AML-193 (cell line): ENCODE measurements at places on chromosomes 16 and 17.

DNA sequence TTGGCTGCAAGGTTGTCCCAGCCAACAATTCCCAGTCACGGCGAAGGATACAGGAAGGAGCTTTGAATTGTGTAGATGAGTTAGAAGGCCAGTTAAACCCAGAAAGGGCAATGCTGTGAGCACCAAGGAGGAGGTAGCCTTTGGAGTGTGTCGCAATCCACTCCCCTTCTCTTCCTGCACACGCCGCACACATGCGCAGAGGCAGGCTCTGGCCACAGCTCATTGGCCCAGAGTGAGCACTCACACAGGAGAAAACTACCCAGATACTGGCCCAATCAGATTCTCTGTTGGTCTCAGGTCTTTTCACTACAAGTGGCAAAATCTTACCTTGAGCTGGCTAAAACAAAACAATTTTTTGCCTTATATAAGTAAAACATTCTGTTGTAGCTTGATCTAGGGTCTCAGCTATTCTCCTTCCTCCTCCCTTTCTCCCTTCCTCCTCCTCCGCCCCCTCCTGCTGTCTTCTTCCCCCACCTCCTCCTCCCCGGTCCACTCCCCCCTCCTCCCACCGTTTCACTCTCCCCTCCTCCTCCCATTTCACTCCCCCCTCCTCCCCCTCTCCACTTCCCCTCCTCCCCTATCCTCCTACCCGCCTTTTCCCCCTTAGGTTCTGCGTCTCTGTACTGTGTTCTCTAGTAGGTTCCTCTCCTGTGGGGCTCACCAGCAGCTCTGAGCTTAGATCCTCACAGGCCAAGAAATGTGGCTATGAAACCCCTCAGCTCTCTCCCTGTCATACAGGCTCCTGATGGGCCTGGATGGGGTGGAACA is 344.9 kb downstream of the CPPED1 start:
- DNase-seq: peak; percentile 92

DNA sequence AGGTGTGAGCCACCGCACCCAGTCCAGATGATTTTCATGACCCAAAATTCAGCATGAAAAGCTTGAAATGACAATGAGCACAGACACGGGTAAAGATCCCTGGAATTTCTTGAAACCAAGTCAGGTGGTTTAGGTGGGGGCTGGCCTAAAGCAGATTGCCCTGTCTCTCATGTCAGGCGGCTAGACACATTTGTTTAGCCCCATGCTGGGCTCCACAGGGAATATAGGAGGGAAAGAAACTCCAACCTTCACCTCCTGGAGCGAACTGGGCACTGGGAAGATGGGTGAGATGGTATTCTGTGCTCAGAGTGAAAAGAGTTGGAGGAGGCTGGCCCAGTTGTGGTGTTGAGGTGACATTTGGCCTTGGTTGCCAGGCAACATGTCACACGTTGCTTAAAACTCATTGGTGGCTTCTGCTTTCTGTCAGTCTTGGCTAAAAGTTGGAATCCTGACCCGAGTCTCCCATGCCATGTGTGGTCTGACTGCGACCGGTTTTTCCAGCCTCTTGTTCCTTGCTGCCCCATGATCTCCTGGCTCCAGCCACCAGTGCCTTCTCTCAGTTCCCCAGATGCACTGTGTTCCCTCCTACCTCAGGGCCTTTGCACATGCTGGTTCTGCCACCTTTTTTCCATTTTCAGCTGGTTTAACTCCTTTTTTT is 113.7 kb downstream of the ABCC6 start:
- DNase-seq: no peak

DNA sequence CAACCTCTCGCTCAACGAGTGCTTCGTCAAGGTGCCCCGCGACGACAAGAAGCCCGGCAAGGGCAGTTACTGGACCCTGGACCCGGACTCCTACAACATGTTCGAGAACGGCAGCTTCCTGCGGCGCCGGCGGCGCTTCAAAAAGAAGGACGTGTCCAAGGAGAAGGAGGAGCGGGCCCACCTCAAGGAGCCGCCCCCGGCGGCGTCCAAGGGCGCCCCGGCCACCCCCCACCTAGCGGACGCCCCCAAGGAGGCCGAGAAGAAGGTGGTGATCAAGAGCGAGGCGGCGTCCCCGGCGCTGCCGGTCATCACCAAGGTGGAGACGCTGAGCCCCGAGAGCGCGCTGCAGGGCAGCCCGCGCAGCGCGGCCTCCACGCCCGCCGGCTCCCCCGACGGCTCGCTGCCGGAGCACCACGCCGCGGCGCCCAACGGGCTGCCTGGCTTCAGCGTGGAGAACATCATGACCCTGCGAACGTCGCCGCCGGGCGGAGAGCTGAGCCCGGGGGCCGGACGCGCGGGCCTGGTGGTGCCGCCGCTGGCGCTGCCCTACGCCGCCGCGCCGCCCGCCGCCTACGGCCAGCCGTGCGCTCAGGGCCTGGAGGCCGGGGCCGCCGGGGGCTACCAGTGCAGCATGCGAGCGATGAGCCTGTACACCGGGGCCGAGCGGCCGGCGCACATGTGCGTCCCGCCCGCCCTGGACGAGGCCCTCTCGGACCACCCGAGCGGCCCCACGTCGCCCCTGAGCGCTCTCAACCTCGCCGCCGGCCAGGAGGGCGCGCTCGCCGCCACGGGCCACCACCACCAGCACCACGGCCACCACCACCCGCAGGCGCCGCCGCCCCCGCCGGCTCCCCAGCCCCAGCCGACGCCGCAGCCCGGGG is 1.3 kb downstream of the FOXC2 start:
- no peak for DNase-seq

DNA sequence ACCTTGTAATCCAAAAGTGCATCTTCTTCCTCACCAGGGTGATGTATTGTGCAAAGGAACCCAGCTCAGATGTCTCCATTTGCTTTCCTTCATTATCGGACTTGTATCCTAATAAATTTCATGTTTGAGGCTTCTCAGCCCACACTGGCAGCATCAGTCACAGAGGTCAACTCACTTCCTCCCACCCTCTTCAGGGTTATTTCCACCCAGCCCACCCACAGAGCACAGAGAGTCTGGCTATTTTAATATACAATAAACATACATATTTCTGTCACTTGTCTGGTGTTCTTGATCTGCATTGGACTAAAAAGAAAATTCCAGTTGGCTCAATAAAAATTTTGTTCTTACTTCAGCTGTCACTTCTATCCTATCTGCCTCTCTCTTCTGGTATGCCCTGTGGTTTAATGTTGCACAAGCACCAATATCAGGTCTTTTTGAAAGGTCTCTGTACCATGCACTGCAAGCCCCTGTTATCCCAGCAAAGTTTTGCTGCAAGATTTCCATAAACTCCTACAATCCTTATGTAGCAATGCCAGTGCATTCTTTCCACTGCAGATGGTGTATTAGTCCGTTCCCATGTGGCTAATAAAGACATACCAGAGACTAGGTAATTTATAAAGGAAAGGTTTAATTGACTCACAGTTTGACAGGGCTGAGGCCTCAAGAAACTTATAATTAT is 201.8 kb downstream of the CDH11 start:
- no peak for DNase-seq

- DNase-seq: no peak
Observed at GRCh38 chr16:71600822-71601221, 23.9 kb upstream of the TAT start.

DNA sequence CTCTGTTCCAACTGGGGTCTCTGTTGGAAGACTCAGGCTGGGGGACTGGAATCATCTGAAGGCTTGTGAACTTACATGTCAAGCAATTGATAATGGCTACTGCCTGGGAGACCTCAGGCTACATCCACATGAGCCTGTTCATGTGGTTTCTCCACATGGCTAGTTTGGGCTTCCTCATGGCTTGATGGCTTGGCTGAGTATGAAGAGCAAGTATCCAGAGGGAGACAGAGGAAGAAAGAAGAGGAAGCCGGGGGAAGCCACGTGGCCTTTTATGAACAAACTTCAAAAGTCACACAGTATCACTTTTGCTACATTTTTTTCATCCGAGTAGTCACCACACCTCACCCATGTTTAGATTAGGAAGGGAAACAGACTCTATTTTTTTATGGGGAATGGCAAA is 158.9 kb downstream of the TRIM37 start:
- DNase-seq: no peak

DNA sequence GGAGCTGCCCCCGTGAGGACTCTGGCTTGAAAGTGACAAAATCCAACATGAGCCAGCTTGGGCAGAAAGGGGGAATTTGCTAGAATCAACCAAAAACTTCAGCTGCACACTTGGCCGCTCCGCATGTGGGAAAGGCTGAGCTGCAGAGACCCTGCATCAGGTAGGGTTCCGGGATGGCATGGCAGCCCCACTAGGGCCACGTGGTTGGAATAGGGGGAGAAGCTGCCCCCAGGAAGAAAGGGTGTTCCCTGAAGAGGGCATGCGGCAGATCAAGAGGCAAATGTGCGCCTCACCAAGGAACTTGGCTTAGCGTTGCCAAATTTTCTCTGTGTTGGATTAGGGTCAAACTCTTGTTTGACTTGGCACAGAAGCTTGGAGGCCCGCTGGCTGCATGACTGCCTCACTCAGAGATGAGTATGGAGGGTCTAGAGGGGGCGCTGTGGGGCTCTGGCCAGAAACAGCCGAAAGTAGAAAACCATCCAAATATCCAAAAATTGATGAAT is 29.2 kb upstream of the WFIKKN2 start:
- DNase-seq: no peak
